ENCODE measurements at places on chromosomes 3 and 15.

DNA sequence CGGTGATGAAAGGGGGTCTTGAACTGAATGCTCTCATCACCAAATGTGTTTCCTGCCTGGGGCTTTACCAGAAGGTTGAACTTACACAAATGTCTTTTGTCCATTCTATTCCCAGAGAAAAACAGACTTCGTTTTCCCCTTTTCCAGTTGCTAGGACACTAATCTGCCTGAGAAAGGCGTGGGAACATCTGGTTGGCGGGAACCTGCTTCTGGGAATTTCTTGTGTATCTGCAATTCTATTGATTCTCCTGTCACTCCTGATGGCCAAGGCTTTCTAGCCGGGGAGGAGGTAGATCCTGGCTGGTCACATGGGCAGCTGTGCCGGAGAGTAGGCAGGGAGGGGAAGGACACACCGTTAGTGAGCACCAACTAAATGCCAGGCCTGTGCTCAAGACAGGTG lies 31.1 kb upstream of the CCDC174 start:
- no peak for DNase-seq

- DNase-seq, result no peak
Measured at GRCh38 chr15:31483053-31483985, 156.7 kb downstream of the KLF13 start.

- no peak for DNase-seq
Measured at GRCh38 chr3:185988816-185989175, 51.0 kb upstream of the TRA2B start.

- DNase-seq, result no peak
Measured at GRCh38 chr15:61227950-61228936, 859 bp downstream of the RORA start.

DNA sequence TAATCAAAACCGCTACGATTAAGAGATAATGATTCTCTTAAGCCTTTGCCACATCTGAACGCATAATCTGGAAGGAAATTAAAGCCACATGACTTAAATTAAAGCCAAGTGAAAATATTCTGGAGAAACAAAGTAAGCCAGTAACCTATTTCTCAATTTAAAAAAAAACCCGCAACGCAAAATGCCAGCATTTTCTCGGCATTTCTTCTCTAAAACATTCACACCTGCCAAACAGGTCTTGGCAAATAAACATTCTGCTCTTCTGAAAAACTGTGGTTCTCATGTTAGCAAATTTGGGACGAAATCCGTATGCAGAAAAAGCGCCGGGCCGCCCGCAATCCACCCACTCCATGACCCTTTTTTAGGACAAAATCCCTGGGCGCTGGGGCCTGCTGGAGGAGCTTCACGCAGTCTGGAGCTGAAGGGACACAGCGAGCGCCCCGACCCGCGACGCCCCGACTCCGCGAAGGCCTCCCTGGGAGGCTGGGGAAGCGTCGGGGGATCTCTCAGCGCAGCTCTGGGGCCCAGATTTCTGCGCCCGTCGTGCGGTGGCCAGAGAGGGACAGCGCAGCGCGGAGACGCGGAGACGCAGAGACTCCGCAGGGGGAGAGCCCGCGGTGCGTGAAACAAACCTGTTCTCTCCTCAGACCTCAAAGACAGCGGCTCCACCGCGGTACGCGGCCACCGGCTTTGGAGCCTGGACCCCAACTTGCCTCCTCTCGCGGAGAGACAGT lies 471 bp downstream of the NKIRAS1 start:
- no peak for DNase-seq

- DNase-seq, result no peak
Measured at GRCh38 chr3:31476209-31476608, 56.5 kb upstream of the STT3B start.

DNA sequence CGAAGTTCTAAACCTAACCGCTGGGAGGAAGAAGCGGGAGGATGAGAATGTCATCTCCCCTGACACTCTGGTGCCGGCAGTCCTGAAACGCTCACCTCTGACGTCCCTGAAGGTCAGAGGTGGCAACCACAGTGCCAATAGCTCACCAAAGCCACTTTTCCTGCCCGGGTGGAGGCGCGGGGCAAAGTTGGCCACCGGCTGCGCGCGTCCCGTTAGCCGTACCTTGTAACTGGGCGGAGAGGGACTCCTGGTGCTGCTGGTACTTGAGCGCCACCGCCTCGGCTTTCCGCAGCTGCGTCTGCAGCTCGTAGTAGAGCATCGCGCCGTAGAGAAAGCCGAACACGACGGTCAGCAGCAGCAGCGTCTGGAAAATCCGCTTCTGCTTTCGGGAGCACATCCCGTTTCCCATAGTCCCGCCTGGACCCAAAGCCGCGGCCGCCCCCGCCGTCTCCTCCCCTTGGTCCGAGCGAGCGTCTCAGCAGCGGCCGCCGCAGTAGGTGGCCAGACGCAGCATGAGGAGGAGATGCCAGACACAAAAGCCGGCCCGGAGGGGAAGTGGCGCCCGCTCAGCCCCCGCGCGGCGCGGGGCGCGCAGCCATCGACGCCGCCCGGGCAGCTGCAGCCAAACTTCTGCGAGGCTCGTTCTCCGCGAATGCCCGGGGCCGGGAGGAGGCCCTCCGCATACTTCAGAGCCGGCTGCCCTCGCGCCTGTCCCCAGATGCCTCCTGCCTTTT lies 680 bp downstream of the GOLIM4 start:
- peak; percentile 8 for DNase-seq

DNA sequence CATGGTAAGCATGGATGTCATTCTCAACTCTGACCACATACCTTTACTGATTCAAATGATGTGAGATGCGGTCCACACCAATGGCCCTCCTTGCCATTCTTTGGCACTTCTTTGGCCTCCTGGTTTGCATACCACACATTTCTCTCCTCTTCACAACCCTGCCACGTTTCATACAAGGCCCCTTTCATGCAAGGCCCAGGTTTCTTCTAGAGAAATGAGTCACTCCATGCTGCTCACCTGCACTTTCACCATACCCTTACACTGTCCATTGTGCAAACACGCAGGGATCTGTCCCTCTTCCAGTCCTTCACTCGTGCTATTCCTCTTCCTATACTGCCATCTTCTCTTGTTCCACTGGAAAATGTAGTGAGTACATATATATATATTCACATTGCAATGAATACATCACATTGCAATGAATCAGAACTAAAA lies 24.4 kb upstream of the SLC24A5 start:
- DNase-seq, result no peak

DNA sequence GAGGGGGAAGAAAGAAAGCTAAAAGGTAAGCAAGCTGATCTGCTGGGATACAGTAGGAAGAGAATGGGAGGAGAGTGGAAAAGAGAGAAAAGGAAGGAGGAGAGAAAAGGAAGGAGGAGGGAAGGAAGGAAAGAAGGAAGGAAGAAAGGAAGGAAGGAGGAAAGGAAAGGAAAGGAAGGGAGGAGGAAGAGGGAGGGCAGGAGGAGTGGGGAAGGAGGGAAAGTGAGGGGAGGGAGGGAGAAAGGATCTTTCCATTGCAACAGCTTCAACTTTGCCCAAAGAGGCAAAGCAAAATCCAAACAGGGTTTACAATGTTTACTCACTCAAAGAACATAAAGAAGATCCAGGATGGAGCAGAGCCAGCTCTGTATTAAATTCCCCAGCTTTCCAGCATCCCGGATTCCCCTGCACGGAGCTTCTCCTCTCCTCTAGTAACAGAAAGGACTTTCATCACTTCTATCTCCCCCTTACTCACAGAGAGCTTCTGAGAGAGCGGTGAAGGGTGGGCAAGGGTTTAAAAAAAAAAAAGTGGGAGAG lies 494.2 kb upstream of the PROK2 start:
- DNase-seq, result no peak

GRCh38 chr3:140570602-140571001 lies 107.3 kb upstream of the TRIM42 start:
- no peak for DNase-seq

GRCh38 chr3:62793946-62794345 lies 81.3 kb downstream of the CADPS start:
- DNase-seq, result no peak

GRCh38 chr3:45153658-45154437 lies 7.7 kb upstream of the CDCP1 start:
- DNase-seq, result no peak

DNA sequence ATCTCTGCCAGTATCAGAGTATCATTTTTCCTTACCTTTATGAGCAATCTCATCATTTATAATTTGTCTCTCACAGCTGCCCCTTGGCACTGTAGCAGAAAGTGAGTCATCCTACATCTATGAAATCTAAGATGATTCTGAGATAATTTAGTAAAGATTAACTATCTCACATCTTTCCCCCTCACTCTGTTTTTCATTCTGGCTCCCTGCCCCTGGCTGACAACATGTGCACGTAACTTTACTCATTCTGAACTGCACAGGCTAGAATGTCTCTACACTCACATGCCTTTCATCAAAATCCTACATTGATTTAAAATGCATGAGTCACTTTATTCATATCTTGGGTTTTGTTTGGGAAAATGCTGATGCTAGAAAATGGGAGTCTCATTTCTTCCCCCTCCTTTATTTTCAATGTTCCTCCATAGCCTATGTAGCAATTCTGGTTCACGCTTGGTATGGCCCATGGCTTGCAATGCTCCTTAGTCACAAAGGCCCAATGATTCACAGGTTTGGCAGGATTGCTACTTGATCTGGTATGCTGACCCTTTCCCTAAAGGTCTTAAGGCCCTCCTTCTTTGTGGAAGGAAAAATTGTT lies 838.5 kb downstream of the TUSC7 start:
- DNase-seq, result no peak

- DNase-seq, result no peak
Measured at GRCh38 chr3:187919048-187919447, 173.8 kb upstream of the BCL6 start.
